ENCODE measurements at places on chromosomes 7 and 10.

GRCh38 chr10:79547973-79548372 lies 12.2 kb downstream of the SFTPA2 start:
- no peak for DNase-seq

DNA sequence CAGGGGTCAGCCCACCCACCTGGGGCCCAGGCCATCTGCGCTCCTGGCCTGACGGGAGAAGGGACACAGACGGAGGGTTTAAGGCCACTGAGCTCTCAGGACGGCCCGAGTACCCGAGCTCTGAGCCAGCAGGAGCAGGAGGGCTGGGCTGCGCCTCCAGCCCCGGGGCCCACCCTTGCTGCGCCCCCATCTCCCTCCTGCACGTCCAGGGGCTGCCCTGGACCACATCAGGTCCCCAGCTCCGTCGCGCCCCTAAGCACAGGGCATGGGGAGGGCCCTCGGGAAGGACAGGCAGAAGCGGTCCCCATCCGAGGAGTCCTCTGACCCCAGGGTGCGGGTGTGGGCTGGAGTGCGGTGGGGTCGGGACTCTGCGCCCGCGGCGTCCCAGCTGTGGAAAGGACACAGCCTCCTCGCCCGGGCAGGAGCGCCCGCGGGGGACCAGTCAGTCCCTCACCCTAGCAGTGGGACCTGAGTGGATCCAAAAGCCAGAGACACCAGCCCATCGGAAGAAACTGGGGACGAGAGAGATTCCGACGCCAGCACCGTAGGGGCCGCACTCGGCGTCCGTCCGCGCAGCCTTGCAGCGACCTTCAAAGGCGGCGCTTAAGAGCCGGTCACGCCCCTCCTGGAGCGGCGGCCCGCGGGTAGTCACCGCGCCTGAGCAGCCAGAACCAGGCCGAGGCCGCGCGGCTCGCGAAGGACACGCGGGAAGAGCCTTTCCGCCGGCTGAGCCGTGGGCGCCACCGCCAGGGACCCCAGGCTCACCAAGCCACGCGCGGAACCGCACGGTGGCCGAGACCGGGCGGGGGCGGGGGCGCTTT lies 15.9 kb downstream of the CAMK2B start:
- no peak for DNase-seq

DNA sequence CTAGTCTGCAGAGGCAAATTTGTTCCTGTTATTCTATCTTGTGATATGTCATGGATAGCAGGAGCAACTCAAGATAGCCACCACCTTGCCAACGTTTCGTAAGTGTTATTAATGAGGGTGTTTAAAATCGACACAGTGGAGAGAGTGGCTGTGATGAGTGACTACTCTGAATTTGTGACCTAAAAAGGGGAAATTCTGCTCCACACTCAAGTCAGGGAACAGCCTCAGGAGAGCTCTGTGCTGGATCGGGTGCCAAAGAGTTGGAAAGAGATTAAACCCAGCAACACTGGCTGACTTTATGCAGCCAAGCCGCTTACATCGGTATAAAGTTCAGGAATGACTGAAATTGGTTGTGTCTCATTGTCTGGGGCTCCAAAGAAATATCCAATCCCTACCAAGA lies 9.5 kb downstream of the TACC2 start:
- no peak for DNase-seq

DNA sequence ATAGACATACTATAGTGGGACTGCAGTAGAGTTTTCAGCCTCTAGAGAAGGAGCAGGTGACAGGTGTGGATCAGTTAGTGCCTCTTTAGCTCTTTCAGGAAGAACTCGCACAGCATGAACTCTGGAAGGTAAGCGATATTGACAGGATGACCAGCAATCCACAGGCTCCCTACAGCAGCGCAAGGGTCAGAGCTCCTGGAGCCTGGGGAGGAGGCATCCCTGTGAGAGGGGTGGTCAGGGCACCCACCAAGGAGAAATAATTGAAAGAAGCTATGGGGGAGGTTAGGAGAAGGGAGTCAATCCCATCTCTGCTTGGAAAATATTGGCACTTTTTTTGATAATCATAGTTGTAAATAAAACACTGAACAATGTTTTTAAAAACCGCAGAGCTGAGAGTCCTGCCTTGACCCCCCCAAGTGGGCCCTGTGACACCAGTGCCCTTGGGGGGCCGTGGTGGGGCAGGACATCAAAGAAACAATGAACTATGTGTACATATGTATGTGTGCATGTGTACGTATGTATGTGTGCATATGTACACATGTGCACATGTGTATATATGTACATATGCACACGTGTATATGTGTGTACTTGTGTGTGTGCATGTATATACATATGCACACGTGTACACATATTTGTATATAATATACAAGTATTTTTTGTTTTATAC lies 13.8 kb downstream of the AKR1C3 start:
- DNase-seq, result no peak

DNA sequence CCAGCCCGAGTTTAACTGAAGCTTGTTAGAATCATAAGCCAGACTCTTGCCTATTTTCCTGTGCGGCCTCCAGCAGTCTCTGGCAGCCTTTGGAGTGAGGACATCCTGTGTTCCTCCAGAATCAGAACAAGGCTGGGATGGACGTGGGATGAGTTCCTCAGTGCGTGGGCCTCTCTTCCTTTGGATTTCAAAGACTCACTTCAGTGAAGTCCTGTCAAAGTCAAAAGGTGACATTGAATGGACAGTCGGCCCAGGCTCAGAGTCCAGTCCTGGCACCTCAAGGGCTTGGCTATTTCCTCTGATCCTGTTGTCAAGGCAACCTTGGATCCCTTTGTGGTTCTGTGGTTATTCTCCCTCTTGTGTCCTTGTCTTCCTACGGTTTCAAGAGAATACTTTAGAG lies 21.4 kb upstream of the SMC3 start:
- DNase-seq, result no peak

GRCh38 chr10:74922921-74923320 lies 96.5 kb downstream of the KAT6B start:
- DNase-seq, result no peak

GRCh38 chr10:33215635-33216034 lies 118.8 kb downstream of the NRP1 start:
- no peak for DNase-seq

- DNase-seq, result no peak
Observed at GRCh38 chr7:116876664-116877442, 14.5 kb downstream of the CAPZA2 start.

- DNase-seq, result no peak
Observed at GRCh38 chr7:48875045-48875916, 49.1 kb upstream of the CDC14C start.

- DNase-seq, result no peak
Observed at GRCh38 chr10:32142646-32143045, 86.4 kb upstream of the KIF5B start.

GRCh38 chr7:135490783-135491182 lies 19.1 kb downstream of the CNOT4 start:
- DNase-seq, result no peak

GRCh38 chr7:146844405-146844804 lies 727.8 kb downstream of the CNTNAP2 start:
- DNase-seq, result no peak

DNA sequence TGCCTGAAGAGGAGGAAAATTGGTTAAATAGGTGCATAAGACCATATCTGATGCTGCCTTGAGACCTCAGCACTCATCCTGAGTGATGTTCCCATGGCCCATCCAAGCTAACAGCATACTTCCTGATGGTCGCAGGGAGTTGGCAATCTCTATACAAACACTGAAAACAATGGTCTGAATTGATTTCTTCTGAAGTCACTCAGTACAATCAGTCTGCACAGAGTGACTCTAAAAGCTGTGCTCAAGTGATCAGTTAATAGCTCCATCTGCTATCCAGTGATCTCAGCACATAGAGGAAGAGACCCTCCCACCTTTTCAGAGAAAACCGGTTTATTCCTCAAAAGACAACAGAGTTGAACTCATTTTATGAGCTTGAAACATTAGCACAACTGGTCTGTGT lies 3.9 kb downstream of the PPP1R17 start:
- DNase-seq, result no peak

- DNase-seq, result no peak
Observed at GRCh38 chr10:121104476-121105111, 253.4 kb downstream of the WDR11 start.

DNA sequence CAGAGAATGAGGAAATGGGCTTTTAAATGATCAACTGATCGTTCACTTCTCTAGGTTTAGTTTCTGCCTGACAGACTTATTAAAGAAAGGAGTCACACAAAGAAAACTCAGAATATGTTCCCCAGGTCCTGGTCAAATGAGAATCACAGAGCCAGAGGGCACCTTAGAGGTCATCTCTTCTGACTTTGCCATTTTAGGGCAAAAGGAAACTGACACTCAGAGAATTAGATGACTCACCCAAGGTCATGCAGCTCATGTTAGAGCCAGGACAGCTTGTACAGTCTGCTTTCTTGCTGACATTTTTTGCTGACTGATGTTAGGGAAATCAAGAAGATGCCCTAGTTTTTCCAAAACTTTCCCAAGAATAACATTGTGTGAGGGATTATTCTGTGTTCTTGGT lies 312.7 kb upstream of the SP8 start:
- no peak for DNase-seq

GRCh38 chr10:12348294-12348869 lies 965 bp upstream of the CAMK1D start:
- DNase-seq, result no peak

DNA sequence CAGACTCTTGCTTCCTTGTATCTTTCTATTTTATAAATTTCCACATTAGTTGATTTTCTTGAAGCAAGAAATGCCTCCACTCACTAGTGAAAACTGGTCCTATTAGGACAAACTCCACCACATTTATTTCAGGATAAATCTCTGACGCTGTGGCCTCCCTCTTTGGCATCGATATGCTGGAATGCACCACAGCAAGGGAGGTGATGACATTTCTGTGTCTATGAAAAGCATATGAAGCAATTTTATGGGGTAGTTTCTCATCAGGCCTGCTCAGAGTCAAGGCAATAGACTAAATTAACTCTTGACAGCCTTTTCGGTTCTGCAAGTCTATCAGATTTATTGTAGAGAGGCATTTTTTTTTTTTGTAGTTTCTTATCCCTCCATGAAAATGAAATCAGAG lies 304.4 kb downstream of the ZEB1 start:
- no peak for DNase-seq

DNA sequence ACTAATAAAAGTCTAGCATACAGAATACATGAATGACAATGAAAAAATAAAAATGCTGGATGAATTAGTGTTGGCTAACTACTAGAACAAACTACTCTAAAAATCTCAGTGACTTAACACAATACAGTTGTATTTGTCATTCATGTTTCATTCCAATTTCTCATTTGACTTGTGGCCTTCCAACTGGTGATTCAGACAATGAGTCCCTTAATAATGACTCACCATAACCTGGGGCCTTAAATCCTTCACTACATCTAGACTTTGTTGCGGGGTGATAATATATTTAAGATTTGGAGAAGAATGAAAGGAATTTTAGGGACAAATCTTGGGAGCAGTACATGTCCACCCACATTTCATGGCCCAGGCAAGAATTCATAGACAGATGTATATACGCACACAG lies 90.5 kb upstream of the POM121L12 start:
- DNase-seq, result no peak

DNA sequence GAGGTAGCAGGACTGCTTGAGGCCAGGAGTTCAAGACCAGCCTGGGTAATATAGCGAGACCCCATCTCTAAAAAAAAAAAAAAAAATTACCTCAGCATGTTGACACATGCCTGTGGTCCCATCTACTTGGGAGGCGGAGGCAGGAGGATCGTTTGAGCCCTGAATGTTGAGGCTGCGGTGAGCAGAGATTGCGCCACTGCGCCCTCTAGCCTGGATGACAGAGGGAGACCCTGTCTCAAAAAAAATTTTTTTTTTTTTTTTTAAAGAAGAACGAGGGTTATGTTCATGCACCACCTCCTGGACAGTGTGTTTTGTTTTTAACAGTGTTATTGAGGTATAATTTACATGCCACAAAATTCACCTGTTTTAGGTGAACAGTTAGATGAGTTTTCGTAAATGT lies 51.1 kb upstream of the SEPHS1 start:
- no peak for DNase-seq

GRCh38 chr10:47039562-47039913 lies 128.3 kb downstream of the PTPN20 start:
- no peak for DNase-seq

DNA sequence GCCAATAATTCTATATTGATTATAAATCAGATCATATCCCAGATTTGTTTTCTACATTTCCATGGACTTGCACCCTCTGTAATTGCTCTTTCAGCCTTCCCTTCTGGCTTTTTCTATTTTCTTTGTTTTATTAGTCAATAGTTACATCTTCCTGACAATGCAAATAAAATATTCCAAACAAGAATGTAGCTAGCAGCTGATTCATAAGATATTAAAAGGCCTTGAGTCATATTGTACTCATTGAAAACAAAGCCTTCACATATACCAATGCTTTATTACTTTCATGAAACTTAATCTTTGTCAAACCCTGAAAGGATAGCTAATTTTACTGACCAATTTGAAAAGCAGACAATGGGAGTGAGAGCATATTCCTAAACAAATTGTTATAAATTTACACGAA lies 10.7 kb upstream of the SFMBT2 start:
- DNase-seq, result no peak

GRCh38 chr7:117427258-117427701 lies at the start of gene ASZ1:
Gene ASZ1 (minus strand): TSS chr7:117427493. CDS start chr7:117427460, 33 bp downstream.
- no peak for DNase-seq

GRCh38 chr7:125316466-125316865 lies 386.8 kb upstream of the POT1 start:
- no peak for DNase-seq

- no peak for DNase-seq
Observed at GRCh38 chr10:3969876-3970666, 185.1 kb upstream of the KLF6 start.

DNA sequence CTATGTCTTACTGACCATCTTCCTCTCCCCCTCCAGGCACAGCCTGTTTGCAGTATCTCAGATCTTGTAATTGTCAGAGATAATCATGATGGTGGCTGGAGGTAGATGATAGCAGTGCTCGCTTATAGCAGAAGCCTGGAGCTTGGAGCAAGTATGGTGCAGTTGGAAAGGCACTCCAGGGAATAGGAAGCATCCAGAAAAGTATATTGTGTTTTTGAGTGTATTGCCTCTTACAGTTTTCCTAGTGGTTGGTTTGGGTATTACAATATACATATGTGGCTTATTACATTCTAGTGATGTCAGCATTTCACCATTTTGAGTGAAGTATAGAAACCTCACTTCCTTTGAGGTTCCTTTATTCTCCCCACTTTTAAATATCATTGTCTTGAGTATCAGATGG lies 101.5 kb downstream of the STK31 start:
- no peak for DNase-seq
